Large intestine (tissue), 12 donors: ENCODE measurements at places on chromosomes 7 and 10. TPM values are rescaled to one million over a fixed set of nuclear protein-coding genes. Genes with fewer than 3 reads are reported as not detected.

DNA sequence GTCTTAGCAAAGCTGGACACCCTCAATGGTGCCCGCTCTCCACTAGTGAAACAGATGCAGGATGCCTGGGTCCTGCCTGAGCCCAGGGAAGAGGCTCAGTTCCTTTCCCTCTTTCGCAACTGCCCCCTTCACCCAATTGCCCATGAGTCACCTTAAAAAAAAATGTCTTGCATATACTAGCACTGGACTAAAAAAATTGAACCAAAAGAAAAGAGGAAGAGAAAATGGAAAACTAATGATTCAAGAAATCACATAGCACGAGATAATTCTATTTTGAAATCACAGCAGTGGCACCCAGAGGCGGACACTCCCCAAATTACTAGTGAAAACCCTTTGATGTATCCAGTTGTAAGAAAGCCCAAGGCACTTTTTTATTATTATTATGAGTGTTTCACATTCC lies 972.5 kb downstream of the LRMDA start:
- DNase-seq = no peak

GRCh38 chr7:149885191-149886017 lies 11.6 kb downstream of the ATP6V0E2 start:
- peak; percentile 49 for DNase-seq

DNA sequence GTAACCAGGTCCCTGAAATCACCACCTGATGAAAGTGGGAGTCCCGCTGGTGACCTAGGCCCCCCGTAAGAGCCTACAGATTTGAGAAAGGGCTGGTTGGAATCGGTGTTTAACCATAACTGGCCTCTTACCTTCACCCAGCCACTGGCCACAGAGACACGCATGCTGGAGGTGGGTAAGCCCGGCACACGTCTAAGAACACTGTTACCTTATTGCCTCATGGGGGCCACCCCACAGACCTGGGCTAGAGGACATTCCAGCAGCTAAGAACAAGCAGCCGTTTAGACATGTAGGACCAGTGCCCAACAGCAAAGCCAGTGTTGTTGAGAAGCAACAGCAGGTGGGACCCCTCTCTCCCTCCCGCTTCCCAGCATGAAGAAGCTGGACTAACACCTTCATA lies 2.5 kb upstream of the GDF2 start:
- DNase-seq = no peak

EPC1 gene
- 41.3 TPM for polyA plus RNA-seq

NKX6-2 gene
- polyA plus RNA-seq = 1.7 TPM
